ENCODE measurements at places on chromosomes 11 and 22.
A peak's percentile ranks its signal among the peaks of the same experiment; 100 is the strongest.

- no peak for DNase-seq
Measured at GRCh38 chr22:46237453-46238124, 12.5 kb downstream of the CDPF1 start.

GRCh38 chr22:39489094-39490068 lies 12.7 kb upstream of the MIEF1 start:
- DNase-seq = no peak

DNA sequence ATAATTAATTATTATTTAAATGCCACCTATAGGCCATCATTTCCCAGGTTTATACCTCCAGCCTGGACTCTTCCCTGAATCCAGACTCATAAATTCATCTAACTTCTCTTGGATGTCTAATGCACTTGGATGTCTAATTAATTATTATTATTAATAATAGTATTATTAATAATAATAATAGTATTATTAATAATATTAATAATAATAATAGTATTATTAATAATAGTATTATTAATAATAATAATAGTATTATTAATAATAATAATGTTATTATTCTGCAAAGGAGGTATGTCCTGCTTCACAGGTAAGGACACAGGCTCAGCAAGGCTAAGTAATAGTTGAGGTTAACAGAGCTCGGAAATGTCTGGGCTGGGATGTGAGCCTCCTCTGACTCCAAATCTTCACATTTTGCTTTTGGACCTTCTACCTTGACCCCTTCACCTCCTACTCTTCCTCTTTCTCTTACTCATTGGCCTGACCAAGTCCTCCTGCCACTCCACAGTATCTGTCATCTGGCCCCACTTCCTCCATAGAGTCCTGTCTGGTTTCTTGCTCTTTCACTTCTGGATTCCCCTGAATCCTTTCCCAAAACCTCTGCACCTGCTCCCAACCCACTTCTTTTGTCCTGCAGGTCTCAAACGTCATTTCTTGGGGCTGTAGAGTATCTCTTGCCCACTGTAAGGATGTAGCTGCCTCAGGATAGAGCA lies 8.0 kb downstream of the RIBC2 start:
- DNase-seq = no peak

- DNase-seq = no peak
Measured at GRCh38 chr22:46424496-46424895, 89.0 kb downstream of the TRMU start.

- DNase-seq = no peak
Measured at GRCh38 chr22:49238181-49239141, 589.2 kb downstream of the BRD1 start.

GRCh38 chr11:2434506-2435255 lies 9.6 kb downstream of the TRPM5 start:
- DNase-seq = no peak

GRCh38 chr11:111443640-111444039 lies 64.6 kb upstream of the POU2AF1 start:
- no peak for DNase-seq

- DNase-seq = peak; percentile 31
Measured at GRCh38 chr11:119338318-119338890, 2.3 kb downstream of the C1QTNF5 start.

- DNase-seq = no peak
Measured at GRCh38 chr11:129145276-129145675, 46.8 kb downstream of the ARHGAP32 start.

DNA sequence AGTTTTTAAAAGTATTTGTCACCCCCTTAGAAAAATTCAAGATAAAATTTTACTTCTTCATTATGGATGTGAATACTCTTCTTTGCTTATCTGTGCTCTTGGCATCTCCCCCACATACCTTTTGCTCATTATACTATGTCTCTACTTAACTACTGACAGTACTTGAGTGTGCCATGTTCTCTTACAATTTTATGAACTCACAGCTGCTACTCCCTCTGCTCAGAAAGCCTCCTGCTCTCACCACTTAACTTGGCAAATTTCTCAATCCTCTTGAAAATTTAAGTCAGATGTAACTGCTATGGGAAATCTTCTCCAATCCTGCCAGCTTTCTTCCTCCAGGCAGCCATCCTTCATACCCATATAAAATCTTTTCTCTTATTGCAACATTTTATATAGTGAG lies 163.4 kb downstream of the CNTN5 start:
- no peak for DNase-seq

DNA sequence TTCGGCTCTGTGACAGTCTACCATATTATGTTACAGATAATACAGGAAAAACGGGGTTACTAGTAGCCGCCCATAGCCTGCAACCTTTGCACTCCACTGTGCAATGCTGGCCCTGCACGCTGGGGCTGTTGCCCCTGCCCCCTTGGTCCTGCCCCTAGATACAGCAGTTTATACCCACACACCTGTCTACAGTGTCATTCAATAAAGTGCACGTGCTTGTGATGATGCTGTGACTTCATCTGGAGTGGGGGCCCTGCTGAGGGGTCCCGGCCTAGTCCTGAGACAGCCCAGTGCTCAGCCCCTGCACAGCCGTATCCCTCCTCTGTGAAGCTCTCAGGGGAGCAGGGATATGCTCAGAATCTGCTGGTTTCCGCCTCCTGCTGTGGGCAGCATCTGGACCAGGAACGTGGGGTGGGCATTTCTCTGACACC lies 1.2 kb downstream of the IFITM1 start:
- no peak for DNase-seq

DNA sequence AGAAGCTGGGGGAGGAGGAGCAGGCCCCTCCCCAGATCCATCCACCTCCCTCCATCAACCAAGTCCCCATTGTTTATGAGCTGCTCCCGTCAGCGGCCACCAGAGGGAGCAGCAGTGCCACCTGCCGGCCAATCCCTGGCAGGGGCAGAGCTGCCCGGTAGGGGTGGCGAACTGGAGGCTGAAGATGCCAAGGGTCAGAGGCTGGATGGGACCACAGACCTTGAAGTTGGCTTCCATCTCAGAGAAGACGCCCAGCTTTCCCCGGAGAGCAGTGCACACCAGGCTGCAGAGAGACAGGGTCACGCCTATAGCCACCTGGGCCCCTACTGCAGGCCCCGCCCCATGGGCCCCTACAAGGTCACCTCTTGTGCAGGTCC lies 3.6 kb downstream of the FIBP start:
- DNase-seq = no peak

GRCh38 chr11:16804104-16804947 lies 65.9 kb downstream of the C11orf58 start:
- no peak for DNase-seq

GRCh38 chr11:2996976-2997375 lies 4.8 kb upstream of the NAP1L4 start:
- DNase-seq = no peak

DNA sequence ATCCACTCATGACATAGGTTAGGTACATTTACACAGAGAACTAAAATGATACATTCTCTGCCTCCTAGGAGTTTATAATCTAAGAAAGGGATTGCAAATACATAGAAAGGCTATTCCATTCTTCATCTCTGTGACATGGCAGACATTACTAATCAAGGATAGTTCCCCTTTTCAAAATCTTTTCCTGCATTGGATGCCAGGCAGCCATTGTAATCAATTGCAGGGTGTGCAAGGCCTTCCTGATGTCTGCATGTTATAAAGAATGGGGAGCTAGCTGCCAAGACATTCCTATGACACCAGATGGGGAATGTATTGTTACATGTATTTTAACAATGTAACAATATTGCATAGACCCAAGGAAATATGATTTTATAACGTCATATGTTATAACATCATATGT lies 82.0 kb downstream of the KIRREL3 start:
- DNase-seq = no peak

- no peak for DNase-seq
Measured at GRCh38 chr11:11786234-11786633, 55.5 kb upstream of the USP47 start.

GRCh38 chr22:23414727-23415489 lies 165.2 kb downstream of the IGLL1 start:
- no peak for DNase-seq

- DNase-seq = no peak
Measured at GRCh38 chr11:61897387-61898246, 6.3 kb upstream of the FADS3 start.

GRCh38 chr11:102793677-102794290 lies 4.2 kb downstream of the MMP1 start:
- no peak for DNase-seq

DNA sequence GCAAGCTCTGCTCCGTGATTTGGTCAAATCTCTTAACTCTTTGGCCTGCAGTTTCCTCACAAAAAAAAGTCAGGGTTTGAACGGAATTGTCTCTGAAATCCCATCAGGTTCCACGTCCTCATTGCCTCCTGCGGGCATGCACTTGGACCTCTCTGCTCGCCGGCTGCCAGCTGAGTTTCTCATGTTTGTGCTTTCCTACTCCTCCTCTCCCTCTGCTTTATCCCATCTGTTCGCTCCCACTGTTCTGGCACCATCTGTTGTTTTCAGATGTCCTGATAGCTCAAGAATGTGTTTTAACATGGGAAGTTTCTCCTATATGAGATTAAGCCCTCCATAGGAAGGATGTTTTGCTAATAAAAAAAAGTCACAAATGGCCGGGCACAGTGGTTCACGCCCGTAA lies 49.4 kb upstream of the ARHGAP42 start:
- peak; percentile 68 for DNase-seq

- no peak for DNase-seq
Measured at GRCh38 chr11:115334932-115335788, 169.1 kb downstream of the CADM1 start.
